NCI-H2107 (cell line): ENCODE measurements at places on chromosomes 16 and 17.

DNA sequence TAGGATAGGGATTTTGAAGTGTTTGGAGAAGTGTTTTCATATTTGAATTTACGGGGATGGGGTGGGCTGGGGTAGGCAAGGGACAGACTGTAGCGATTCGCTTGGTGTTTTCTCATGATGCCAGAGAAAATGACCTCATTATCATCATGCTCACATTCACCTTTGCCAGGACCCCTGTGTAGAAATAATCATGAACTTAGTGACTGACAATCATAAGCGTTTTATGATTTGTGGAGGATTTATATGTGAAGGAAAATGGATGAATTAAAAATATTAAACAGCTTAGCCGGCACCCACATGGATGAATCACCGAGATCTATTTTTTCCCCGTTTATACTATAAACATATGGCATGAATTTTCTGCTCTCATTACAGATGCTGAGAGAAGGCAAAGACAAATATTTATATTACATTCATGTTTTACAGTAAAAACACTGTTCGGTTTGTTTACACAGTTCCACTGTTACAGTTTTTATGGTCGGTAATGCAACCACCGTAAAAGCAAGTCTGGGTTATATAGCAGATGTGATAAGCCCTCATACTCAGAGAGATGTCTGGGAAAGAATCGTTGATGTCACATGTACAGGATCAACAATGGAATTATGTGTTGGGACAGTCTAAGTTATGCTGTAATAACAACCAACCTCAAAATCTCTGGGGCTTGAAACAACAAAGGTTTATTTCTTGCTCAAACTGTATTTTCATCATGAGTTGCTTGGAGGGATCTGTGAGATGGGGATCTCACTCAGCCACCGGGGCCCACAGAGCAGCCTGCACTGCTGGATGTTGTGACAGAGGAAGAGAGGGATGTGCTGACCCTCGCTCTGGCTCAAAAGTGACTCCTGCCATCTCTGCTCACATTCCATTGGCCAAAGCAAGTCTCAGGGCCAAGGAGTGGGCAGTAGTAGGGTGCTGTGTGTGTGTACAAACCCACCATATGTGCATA, 85.1 kb downstream of the WWOX start:
- no peak for DNase-seq

DNA sequence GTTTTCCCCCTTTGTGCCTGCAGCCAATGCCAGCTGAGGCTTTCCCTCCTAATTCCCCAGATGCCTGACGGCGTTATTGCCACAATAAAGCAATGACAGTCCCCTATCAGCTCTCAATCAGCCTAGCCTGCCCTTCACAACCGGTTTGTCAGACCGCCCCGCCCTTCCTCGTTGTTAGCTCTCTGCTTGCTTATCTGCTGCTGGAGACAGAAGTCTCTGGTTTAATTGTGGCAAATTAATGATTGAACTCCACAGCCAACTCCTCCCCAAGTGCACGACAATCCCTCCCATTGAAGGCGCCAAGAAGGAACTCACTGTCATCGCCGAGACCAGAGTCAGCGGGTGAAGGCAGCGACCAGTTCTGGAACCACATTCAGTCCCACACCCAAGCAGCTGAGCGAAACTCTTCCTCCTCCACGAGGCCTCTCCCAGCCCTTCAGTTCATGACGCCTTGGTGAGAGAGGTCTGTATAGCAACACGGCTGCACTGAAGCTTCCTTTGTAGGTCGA, 474.4 kb downstream of the SLC39A11 start:
- DNase-seq, result no peak

- DNase-seq, result no peak
Measured at GRCh38 chr16:56828647-56829046, 36.4 kb upstream of the SLC12A3 start.

DNA sequence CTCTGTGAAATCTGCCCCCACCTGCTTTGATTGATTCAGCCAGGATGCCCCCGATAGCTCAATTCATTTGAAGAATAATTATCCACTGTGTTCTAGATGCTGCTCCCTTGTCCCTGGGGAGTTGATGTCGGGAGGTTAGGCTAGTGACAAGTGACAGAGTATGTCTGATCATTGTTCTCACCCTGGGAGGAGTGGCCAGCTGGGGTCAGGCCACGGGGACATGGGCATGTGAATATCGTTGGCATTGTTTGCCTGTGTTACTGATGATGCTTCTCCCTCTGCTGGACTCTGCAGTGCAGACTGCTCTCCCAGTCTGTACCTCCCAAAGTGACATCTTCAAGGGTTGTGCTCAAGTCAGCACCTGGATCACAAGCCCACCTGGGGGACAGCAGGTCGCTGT, 89.9 kb upstream of the C16orf82 start:
- DNase-seq, result no peak

GRCh38 chr17:50194140-50194933, 7.1 kb downstream of the COL1A1 start:
- DNase-seq, result no peak

GRCh38 chr16:79563921-79564320, 36.6 kb downstream of the MAF start:
- no peak for DNase-seq

GRCh38 chr17:22654447-22654846, 962.1 kb downstream of the KCNJ18 start:
- DNase-seq, result no peak

- no peak for DNase-seq
Measured at GRCh38 chr17:18102640-18103039, 5.9 kb upstream of the MYO15A start.

DNA sequence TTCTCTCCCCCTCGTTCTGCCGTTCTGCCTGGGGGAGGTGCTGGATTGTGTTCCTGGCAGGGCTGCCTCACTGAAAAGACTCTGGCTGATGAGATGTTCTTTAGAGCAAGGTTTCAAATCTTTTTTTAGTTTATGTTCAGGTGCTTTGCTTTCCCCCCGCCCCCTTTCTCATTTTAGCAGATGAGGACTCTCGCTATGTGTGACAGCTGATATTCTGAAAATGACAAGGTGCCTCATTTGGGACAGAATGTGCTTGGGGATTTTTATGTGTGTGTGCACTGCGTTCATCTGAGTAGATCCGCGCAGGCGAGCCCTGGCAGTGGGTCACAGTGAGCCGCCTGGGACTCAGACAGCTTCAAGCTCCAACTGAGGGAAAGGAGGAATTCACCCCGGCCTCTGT, 205.9 kb downstream of the HS3ST4 start:
- DNase-seq, result no peak

DNA sequence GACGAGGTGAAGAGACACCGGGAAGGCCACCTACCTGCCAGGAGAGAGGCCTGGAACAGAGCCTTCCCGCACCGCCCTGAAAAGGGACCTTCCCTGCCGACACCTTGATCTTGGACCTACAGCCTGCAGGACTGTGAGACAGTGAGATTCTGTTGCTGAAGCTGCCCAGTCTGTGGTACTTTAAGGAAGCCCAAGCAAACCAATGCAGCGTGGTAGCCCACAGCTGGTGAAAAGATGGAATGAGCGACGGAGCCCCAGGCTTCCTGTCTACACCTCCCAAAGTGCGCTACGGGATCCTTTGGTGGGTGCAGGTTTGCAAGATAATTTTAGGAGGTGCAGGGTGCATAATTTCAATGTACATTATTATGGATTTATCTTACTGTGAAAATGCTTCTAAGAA, 33.9 kb downstream of the TNFRSF13B start:
- no peak for DNase-seq

DNA sequence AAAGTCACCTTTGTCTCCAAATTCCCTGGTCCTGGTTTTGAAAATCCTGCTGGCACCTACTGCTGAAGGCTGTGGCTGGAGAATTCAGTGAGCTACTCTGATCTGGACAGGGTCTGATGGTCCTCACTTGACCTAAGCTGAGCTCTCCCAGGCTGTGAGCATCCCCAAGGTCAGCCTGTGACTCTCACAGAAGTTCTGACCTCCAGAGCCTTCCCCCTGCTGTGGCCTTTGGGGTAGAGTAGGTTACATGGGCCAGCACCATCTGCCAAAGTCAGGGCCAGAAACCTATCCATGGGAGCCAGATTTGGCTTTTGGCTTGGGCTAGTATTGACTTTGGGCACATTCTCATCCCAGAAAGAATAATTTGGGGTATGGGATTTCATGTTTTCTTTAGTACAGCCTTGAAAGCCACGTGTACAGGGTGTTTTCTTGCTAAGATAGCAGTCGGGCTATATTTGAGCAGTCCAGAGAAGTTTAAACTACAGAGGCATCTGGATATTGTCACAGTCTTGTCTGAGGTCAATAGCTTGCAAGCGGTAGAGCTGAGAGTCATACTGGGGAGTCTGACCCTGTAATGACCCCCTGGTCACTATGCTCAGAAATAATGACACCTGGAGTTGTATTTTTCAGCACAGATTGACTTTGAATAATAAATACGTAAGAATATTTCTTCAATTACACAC, 6.2 kb upstream of the AGRP start:
- DNase-seq, result no peak

GRCh38 chr17:40351359-40352236, 12.9 kb downstream of the GJD3 start:
- DNase-seq, result no peak

DNA sequence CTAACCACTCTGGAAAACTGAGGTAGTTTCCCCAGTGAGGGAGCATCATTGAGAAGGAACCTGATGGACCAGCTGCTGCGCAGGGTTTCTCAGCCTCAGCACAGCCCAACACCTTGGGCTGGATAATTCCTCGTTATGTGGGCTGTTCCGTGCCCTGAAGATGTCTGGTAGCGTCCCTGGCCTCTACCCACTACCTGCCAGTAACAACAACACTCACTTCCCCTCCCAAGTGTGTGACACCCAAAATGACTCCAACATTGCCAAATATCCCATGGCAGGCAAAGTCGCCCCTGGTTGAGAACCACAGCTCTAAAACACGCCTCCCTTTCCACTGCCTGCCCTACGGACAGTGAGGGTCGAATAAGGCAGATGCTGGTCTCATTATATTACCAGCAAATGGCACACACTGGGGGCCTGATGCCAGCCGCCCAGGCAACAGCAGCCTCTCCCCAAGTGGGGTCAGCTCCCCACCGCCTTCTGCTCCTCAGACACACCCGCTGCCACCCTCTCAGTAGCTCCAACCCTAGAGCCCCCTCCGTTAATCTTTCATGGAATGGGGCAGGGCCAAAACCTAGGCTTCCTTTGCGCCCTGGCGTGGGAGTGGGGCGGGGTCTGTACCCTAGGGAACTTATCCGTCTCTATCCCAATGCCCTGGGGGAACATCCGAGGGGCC, 1.0 kb downstream of the RHBDF2 start:
- DNase-seq, result no peak

DNA sequence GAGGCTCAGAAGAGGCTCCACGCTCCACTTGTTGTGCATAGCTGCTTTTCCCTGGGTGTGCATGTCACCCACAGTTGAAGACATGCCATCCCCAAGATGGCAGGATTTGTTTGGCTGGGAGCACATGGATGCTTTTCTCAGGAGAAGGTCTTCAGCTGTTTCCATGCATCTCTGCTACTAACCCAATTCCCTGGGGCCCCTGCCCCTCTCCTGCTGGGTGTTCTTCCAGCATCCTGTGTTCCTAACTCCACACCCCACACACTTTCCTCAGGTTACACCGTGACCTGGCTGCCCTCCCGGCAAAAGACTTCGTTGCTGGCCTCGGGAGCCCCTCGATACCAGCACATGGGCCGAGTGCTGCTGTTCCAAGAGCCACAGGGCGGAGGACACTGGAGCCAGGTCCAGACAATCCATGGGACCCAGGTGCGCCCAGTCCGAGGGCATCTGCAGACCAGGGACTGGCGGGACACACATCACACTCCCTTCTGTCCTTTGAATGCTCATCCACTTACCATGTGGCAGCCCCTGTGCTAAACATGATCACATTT, 21.5 kb downstream of the ITGAL start:
- DNase-seq, result no peak

- no peak for DNase-seq
Measured at GRCh38 chr17:69320210-69320907, 6.6 kb downstream of the ABCA5 start.

DNA sequence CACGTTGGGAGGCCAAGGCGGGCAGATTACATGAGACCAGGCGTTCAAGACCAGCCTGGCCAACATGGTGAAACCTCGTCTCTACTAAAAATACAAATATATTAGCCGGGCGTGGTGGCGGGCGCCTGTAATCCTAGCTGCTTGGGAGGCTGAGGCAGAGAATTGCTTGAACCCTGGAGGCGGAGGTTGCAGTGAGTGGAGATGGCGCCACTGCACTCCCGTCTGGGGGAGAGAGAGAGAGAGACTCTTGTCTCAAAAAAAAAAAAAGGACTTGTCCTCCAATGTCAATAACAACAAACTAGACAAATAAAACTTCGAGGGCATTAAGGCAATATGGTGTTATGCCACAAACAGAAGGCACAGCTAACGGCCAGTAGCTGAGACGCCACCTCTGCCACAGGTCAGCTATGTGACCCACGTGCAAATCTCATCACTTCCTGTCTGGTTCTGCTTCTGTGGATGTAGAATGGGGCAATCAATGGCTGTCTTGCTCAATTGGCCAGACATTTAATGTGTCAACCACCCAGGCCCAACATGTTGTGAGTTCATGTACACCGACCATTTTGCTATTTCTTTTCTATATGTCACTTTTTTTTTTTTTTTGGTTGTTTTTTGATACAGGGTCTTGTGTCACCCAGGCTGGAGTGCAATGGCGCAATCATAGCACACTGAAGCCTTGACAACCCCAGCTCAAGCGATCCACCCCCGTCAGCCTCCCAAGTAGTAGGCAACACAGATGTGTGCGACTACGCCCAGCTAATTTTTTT, 834 bp upstream of the TXNDC11 start:
- DNase-seq, result no peak

GRCh38 chr16:77437859-77438258, 3.0 kb upstream of the ADAMTS18 start:
- DNase-seq, result no peak

DNA sequence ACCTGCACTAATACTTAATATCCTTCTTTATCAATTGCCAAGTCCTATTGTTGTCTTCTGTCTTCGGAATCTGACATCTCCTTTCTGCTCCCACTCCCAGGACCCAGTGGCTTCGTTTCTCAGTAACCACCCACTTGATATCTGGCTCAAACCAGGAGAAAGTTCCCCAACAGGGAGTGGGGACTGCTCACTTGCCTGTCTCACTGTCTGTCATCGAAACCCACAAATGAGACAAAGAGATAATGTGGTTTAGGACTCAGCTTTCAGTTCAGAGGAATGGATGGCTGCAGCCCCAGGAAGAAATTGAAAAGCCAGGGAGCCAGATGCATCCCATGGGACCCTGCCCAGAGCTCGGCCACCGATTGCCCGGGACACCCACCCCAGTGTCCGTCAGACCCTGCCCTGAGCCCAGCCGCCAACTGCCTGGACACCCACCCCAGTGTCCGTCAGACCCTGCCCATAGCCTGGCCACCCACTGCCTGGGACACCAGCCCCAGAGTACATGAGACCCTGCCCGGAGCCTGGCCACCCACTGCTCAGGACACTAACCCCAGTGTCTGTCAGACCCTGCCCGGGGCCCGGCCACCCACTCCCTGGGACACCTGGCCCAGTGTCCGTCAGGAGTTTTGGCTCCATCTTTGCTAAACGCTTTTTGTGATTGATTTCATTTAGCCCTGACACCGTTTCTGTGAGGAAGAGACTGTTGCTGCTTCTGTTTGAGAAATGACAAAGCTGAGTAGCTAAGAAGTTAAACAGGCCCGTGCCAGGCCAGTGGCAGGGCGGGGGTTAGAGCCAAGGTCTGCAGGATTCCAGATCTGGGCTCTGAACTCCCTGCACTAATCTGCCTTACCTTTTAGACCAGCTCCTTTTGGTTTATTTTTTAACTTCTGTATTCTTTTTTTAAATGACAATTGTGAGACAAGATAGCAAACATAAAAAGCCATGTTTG, 251.4 kb downstream of the PHKB start:
- DNase-seq, result no peak

- peak; percentile 58 for DNase-seq
Measured at GRCh38 chr16:53773150-53773846, 69.3 kb downstream of the FTO start.
